ENCODE measurements at places on chromosomes 5 and 9. TPM values are rescaled to one million over a fixed set of nuclear protein-coding genes. Genes with fewer than 3 reads are reported as not detected.

S100Z gene
- not detected for total RNA-seq

CCDC187 gene
- not detected for total RNA-seq

PPP1R26 gene
- total RNA-seq, result 9.1 TPM

LTC4S gene
- total RNA-seq, result 0.52 TPM

SIT1 gene
- total RNA-seq, result not detected

FABP6 gene
- total RNA-seq, result not detected

PFN3 gene
- total RNA-seq, result not detected

ORM2 gene
- total RNA-seq, result not detected

CTXN3 gene
- total RNA-seq, result not detected

SMIM33 gene
- not detected for total RNA-seq

GBGT1 gene
- 32.2 TPM for total RNA-seq

TUSC1 gene
- 10.3 TPM for total RNA-seq
